ENCODE measurements at places on chromosomes 12 and 14. TPM values are rescaled to one million over a fixed set of nuclear protein-coding genes. Genes with fewer than 3 reads are reported as not detected.

JAG2 gene
- 7.2 TPM for total RNA-seq

DNA sequence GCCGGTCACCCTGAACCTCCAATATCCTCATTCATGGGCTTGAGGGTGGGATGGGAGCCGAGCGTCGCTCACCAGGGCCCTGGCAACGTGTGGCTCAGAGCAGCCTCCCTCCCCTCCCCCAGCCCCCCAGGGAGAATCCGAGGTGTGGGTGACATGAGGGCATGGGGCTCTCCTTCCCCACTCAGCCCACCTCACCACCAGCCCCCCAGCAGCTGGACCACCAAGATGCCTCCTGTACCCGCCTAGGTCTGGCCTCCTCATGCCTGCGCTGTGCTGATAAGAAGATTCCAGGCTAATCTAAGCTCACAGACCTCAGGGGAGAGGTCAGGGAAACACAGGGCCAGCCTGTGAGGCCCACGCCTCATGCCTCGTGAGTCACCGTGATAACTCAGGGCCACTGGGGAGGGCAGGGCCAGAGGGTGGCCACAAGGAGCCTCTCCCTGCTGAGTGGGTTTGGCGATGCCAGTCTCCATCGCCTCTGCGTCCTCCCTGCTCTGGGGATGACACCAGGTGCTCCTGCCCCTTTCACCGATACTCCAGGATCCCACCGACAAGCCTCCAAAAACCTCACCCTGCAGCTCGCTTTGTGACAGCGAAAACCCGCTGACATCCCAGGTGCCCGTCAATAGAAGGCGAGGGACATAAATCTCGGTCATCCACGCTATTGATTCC lies 56.9 kb downstream of the TESC start:
- H3K36me3 ChIP-seq: no peaks in the 10 kb centered on the region
- H3K4me1 ChIP-seq: no peaks in the 10 kb centered on the region
- H3K27me3 ChIP-seq: peaks cover 9% of the 10 kb centered on the region
- no peak overlapping the region for H3K4me3 ChIP-seq
- H3K27ac ChIP-seq: no peak overlapping the region

GRCh38 chr12:66239295-66239694 lies 50.3 kb downstream of the IRAK3 start:
- H3K4me3 ChIP-seq: no peak overlapping the region
- no peak for DNase-seq
- H3K4me1 ChIP-seq: no peaks in the 10 kb centered on the region
- H3K27me3 ChIP-seq: no peaks in the 10 kb centered on the region

DNA sequence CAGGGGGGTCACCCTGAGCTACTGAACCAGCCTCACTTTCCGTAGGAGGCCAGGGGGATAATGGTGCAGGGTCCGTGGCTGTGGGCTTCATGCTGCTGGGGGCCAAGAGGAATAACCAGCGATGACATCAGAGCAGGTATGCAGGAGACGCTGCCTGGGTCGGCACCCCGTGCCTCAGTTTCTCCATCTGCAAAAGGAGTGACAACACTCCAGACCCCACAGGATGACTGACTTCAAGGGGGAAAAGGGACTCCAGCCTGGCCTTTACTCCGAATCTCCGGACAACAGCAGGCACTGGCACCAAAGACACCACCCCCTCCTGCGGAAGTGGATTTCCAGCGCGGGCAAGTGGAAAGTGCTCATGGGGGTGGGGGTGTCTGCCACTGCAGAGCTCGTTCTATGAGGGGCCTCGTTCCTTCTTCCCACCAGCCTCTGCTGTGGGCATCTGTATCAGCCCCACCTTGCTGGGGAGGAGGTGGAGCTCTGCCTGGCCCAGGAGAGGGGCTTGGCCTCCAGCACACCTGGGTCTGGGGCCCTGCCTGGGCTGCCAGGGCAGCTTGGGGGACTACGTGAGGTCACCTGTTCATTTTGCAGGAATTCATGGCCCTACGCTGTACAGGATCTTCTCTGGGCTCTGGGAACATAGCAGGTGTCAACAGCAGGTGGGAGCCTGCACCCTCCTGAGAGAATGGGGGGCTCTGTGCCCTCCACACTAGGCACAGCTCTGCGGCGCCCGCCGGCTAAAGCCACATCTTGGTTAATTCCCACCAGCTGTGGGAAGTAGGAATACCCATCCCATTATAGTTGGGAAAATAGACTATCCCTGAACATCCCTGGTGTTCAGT lies 216.6 kb upstream of the C14orf180 start:
- no peaks in the 10 kb centered on the region for H3K4me1 ChIP-seq
- peaks cover 7% of the 10 kb centered on the region for H3K27me3 ChIP-seq
- no peak for DNase-seq

- no peak for DNase-seq
- no peak overlapping the region for H3K4me3 ChIP-seq
Measured at GRCh38 chr12:72540811-72541210, 268.6 kb downstream of the TRHDE start.

Measured in transverse colon (tissue), 4 donors.